ENCODE measurements at places on chromosomes 1 and 21.
A peak's percentile ranks its signal among the peaks of the same experiment; 100 is the strongest.

- no peak for DNase-seq
These were observed 181.8 kb downstream of the KAZN start for GRCh38 chr1:14780271-14780670.

- no peak for DNase-seq
These were observed 74.1 kb upstream of the PLA2G4A start for GRCh38 chr1:186754542-186755145.

GRCh38 chr1:11684070-11684469 is 3.1 kb upstream of the MAD2L2 start:
- no peak for DNase-seq

GRCh38 chr1:9452516-9453140 is 86.6 kb upstream of the SLC25A33 start:
- DNase-seq, result no peak

DNA sequence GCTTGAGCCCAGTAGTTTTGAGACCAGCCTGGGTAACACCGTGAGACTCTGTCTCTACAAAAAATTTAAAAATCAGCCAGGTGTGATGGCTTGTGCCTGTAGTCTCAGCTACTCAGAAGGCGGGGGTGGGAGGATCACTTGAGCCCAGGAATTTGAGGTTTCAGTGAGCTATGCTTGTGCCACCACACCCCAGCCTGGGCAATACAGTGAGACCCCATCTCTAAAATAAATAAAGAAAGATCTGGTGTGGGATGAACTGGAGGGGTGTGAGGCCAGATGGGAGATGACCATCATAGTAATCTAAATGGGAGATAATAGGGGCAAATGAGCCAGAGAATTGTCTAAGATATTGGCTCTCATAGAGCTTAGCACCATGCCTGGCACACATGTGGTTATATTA is 60.1 kb upstream of the TRABD2B start:
- no peak for DNase-seq

DNA sequence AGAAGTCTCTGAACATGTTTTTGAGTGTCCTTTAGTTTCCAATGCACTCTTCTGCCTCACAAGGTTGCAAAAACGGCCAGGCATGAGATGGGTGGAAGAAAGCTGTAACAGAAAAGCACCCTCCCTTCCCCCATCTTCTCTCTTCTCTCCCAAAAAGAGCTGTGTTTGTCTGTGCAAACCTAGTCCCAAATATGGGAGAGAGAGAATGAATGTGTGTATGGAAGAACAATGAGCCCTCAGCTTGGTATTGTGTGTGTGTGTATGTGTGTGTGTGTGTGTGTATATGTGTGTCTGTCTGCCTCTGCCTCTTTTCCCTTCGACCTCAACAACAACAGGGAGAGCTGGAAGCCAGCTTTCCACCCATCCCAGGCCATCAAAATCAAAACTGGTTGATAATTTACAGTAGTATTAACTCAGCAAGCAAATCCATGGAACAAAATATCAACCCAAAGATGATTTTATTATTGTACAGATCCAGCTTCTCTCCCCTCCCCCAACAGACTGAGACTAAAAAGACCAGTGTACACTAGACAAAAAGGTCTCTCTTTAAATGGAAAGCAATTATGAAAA is 1.8 kb downstream of the RERE start:
- DNase-seq, result no peak

GRCh38 chr1:199931666-199932377 is 95.7 kb upstream of the NR5A2 start:
- DNase-seq, result no peak

- no peak for DNase-seq
These were observed 143.6 kb downstream of the GABPA start for GRCh38 chr21:25878344-25878743.

GRCh38 chr1:27598902-27599528 is 4.9 kb downstream of the AHDC1 start:
- DNase-seq, result peak; percentile 52

GRCh38 chr1:102851616-102852015 is 256.7 kb downstream of the COL11A1 start:
- no peak for DNase-seq

DNA sequence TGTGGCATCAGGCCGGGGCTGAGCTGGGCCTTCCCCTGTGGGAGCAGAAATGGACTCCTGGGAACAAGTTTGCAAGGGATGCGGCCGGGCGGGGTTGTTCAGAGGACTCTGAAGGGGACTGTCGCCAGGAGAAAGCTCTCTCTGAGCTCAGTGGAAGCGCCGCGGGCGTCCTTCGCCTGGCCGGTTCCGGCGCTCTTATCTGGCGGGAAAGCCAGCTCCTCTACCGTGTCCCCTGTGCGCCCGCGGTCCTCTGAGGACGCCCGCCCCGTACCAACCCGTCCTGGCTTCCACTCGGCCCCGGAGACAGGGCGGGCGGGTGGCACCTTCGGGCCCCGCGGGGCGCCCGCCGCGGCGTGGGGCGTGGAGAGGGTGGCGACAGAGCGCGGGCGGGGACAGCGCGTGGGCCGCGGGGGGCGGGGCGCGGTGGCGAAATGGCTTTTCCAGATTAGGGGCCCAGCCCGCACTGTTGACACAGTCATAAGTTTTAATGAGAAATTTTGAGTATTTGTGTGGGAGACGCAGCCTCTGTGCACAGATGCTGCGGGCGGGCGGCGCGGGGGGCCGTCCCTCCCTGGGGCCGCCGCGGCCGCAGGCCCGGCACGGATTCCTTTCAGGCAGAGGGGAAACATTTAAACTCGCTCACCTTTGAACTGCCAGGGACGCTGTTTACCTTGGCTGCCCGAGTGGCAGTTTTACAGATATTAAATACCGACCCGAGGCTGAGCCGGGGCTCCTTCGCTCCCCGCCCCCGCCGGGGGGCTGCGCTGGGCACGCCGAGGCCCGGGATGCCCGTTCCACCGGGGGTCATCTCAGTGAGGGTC is 70.2 kb downstream of the FOXD2 start:
- peak; percentile 61 for DNase-seq

DNA sequence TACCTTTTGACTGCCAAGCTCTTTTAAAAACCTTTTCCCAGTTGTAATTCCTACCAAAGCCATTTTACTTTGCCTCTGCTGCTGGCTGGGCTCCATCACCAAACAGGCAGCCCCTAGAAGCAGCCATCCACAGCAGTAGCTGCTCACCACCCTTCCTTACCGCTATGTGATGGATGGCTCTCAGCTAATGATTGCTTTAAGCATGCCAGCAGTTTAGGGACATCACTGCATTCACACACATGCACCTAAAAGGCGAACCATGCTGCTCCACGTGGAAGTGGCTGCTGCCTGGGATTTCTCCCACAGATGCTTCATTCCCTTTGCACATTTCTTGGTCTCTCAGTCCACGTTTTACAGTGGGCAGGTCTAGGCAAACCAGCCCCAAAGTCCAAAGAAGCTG is 46.3 kb upstream of the PDE9A start:
- DNase-seq, result no peak

GRCh38 chr21:16579538-16579937 is 849.8 kb downstream of the USP25 start:
- no peak for DNase-seq

GRCh38 chr1:35361638-35362037 is 93.1 kb downstream of the ZMYM4 start:
- no peak for DNase-seq

DNA sequence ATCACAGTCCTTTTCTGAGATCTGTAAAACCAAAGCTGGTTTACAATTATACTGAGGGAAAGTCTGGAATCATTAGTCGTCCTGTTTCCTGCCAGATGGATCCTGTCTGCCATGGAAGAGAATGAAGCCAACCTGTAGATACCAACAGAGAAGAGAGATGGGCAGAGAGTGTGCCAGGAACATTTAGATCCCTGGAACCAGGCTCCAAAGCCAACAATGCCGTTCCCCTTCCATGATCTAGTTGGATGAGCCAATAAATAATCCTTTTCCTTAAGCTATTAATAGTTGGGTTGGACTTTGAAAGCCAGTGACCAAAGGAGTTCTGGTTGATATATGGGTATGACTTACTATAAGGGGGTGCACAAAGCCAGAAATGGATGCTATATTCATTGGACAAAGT is 15.0 kb downstream of the CAPN8 start:
- DNase-seq, result no peak

GRCh38 chr1:183039330-183039729 is 16.1 kb downstream of the LAMC1 start:
- no peak for DNase-seq

GRCh38 chr1:193712392-193712791 is 526.0 kb upstream of the B3GALT2 start:
- no peak for DNase-seq

DNA sequence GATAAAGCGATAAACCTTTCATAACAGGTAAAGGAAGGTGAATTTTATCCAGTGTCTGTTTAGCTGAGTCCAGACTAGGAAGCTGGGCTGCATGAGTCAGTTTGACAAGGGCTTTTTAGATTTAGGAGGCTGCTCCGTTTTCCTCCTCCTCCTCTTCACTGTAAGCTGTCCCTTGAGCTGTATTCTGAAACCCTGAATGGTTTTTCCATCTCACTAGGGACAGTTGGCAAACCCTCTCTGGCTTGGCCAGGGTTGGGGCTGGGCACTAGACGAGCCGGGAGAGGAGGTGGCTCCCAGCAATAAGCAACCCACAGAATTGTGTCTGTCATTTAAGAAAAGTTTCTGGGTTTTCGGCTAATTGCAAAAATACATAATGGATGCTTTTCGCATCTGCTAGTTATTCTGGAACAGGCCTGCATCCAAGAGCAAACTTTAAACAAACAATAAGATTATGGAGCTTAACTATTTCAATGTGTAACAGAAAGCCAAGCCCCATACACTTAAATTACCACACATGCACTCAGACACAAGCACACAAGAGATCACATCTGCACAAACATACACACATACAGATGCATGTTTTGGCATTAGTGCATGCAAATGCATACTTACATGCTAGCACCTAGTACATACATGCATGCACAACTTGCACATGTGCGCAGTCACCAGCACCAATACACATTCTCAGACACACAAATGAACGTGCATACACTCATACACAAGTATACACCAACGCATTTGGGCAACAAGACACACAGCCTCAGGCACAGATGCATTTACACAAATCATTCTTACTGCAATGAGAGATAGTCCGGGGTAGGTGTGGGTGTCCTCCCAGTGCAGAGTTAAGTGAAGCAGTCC is 27.8 kb upstream of the FOXE3 start:
- DNase-seq, result no peak

- no peak for DNase-seq
These were observed 105.5 kb downstream of the NUF2 start for GRCh38 chr1:163427279-163427678.

- no peak for DNase-seq
These were observed 42.1 kb upstream of the SRP9 start for GRCh38 chr1:225735252-225736149.

GRCh38 chr1:167373398-167373797 is 144.9 kb downstream of the CD247 start:
- no peak for DNase-seq

DNA sequence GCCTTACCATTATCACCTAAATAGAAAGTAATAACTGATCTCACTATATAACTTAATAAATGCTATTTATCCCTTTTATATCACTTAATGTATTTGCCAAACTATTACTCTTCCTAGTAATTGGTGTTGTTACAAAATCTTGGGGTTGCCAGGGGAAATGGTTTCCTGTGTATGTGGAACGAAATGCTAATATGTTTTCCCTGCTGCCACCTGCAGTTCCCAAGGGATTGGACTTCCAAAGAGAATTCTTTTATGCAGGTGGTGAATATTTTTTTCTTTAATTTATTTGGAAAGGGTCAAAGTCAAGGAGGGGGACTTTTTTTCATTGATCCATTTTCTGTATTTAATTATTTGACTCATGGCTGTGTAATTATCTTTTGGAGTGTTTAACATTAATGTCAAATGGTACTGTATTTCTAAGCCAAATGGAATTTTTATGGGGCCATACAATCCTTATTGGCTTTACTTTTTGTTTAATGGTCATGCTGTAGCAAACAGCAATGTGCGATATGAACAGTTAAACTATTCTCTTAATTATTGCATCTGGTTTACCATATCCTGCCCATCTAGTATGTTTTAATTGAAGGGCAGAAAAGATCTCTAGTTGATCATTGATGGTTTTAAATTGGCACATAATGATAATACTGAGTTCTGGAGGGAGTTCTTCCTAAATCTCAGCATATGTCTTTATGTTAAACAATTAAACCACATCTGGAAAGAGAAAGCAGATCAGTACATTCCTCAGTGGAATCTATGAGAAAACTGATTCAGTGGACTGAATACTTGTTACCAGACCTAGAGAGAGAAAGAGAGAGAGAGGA is 486.3 kb downstream of the TTLL7 start:
- DNase-seq, result no peak

- no peak for DNase-seq
These were observed 4.5 kb downstream of the SRSF4 start for GRCh38 chr1:29177022-29177705.

GRCh38 chr1:109635862-109636200 is 16.2 kb downstream of the AMPD2 start:
- DNase-seq, result no peak
